ENCODE measurements at places on chromosomes 12 and 14. TPM values are rescaled to one million over a fixed set of nuclear protein-coding genes. Genes with fewer than 3 reads are reported as not detected.

Gene C12orf54
- not detected for total RNA-seq

Gene HVCN1
- total RNA-seq, result 4.7 TPM

Gene TOMM20L
- not detected for total RNA-seq

Gene ADSS1
- total RNA-seq, result 2.3 TPM

Gene CCDC88C
- 32.5 TPM for total RNA-seq

Gene EPS8
- total RNA-seq, result 31.3 TPM

Gene TAS2R7
- total RNA-seq, result 0.14 TPM

Gene MMP19
- 0.36 TPM for total RNA-seq

Gene INHBC
- not detected for total RNA-seq

Gene SIX4
- total RNA-seq, result 4.3 TPM

Gene FOXA1
- total RNA-seq, result 0.13 TPM

All from thoracic aorta endothelial cell (primary cell).